BE2C (cell line): ENCODE measurements at places on chromosomes 1 and 21.

- DNase-seq, result no peak
Observed at GRCh38 chr1:241624935-241625334, 15.2 kb downstream of the CHML start.

GRCh38 chr1:107557095-107557494 lies 407.9 kb downstream of the VAV3 start:
- DNase-seq, result no peak

DNA sequence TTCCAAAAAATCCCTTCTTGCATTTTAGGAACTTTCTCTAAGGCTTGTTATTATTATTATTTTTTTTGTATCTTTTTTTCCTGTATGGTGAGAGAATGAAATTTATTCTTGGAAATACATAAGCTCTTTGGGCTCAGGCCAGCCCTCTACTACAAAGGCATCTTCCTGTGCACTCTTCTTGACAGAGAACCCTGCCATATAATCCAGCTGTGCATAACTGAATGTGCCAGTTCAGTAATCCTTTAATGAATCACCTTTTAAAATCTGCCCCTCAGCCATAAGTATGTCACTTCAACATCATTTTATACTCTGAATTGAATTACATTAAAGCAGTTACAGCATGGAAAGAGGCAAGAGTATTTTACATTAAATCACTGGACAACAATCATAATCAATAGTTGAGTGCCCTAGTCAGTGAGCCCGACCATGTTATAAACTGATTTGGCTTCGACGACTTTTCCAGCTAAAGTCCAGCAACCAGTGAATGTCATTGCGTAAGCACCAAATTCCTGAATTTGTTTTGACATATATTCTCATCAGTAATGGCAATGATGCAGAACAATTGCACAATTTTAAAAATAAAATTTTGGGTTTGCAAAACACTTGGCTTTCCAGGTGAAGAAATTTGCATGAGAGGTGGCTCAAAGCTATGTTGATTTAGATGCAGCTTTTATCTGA lies 59.2 kb upstream of the KCNK2 start:
- no peak for DNase-seq

GRCh38 chr1:18731591-18732235 lies 101.1 kb downstream of the PAX7 start:
- DNase-seq, result no peak

GRCh38 chr21:43278766-43279577 lies 110.2 kb downstream of the CRYAA start:
- peak; percentile 8 for DNase-seq

- no peak for DNase-seq
Observed at GRCh38 chr1:8699679-8700078, 117.8 kb downstream of the RERE start.

GRCh38 chr1:213973129-213973528 lies 14.6 kb upstream of the PROX1 start:
- no peak for DNase-seq

DNA sequence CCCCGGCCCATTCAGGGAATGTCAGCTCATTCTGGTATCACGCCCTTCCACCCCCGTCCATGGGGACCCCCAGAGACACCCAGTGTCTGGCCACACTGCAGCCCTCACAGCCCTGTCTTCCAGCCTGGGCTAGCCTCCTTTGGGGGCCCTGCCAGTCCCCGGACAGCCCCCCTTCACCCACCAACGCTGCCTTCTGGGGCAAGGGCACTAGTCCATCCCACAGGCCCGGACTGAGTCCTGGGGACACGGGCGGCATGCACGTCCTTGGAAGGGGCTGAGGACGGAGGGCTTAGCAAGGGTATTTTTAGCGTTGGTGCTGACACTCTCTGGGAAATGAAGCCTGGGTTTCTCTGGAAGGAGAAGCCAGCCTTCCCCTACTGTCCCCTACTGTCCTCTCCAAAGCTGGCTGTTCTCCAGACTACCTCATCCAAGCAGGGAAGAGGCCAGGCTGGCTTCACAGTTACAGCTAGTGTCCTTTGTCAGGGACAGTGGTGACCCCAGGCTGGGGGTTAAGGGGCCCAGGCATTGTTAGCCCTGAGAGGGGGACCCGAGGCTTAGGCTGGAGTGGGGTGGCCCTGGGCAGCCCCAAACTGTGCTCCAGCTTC lies 39.5 kb downstream of the COQ8A start:
- no peak for DNase-seq

GRCh38 chr1:241839369-241839979 lies 8.5 kb upstream of the EXO1 start:
- DNase-seq, result no peak

- DNase-seq, result peak; percentile 78
Observed at GRCh38 chr1:159936273-159936904, 9.0 kb downstream of the IGSF9 start.

DNA sequence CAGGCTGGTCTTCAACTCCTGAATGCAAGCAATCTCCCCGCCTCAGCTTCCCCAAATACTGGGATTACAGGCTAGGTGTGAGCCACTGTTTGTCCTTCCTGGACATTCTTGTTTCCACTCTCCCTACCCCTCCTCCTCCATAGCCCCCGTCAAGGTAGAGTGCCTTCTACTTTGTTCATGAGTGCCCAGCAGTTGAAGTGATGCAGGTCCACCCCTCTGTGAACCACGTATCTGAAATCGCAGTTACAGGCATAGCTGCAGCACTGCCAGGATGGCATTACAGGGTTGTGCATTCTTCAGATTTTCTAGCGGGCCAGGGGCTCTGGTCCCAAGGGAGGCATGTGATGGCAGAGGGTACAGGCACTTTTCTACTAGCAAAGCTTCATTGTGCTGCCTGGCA lies 7.4 kb upstream of the TLR5 start:
- DNase-seq, result no peak

DNA sequence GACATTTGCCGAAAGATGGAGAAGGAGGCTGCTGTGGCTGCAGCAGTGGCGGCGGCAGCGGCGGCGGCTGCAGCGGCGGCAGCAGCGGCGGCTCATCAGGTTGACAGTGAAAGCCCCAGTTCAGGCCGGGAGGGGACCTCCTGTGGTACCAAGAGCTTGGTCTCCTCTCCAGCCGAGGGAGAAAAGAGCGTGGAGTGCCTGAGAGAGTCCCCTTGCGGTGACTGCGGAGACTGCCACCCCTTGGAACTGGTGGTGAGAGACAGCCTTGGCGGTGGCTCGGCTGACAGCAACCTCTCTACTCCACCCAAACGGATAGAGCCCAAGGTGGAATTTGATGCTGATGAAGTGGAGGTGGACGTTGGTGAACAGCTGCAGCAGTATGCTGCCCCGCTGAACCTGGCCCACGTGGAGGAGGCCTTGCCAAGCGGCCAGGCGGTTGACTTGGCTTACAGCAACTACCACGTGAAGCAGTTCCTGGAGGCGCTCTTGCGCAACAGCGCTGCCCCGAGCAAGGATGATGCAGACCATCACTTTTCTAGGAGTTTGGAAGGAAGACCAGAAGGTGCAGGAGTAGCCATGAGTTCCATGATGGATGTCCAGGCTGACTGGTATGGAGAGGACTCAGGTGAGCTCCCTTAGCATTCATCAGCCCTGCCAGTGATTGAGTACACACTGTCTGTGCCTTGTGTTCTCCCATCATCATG lies 6.3 kb downstream of the ZBTB8B start:
- peak; percentile 73 for DNase-seq

DNA sequence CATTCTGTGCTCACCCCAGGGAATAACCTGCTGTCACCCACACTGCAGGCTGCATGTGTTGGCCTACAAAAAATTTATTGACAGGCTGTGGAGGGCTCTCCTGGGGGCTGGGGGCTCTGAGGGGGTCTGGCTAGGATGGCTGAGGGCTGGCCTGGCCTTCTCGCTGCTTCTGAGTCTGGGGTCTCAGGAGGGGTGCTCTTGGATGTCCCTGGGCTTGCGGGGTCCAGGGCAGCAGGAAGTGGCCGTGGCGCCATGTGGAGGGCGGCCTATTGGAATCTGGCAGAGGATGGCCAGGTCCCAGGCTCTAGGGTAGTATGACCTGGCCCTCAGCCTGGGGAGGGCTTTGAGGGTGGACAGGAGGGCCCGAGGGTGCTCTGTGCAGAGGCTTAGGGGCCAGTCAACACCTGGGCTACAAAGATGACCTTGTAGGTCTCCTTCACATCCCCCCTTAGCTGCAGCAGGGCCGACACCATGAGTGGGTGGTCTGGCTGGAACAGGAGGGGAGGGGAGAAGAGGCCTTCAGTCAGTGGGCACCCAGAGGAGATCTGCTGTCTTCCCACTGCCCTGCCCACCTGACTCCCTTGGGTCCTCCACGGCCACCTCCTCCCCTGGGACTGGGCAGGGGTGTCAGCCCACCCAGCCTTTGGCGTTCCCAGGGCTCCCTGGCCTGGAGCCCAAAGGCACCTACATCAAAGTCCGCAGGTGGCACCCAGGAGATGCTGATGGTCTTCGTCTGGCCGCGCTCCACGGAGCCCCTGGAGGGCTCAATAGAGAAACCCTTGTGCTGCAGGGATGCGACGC lies 3.0 kb upstream of the TMEM52 start:
- no peak for DNase-seq

- DNase-seq, result peak; percentile 60
Observed at GRCh38 chr1:154533952-154534844, 24.3 kb downstream of the UBE2Q1 start.

- DNase-seq, result no peak
Observed at GRCh38 chr1:87953121-87953520, 624.4 kb downstream of the LMO4 start.

DNA sequence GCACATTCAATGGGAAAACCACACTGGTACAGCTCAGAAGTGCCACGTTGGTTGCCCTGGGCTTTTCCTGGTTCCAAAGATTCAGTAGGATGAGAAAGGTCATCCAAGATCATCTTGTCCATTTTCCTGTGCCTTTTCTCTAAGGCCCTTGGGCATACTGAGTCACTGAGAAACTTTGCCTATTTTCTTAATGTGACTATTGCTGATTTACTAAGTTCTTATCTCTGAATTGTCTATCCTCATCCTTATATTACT lies 57.2 kb upstream of the HSD17B7 start:
- DNase-seq, result no peak

DNA sequence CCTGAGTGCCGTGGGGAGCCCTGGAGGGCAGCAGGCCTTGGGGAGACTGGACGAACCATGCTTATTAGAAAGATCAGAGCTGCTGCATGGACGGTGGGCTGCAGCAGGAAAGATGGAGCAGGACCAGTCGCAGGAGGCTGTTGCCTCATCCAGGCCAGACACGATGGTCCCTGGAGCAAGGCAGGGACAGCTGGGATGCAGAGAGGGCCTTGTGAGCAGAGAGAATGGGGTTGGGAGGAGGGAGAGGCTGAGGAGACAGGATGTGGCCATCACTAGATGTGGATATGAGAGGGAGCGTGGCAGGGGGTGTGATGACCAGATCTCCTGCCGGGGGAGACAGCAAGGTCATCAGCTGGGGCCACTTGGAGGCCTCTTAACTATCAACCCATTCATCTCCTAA lies 727.6 kb downstream of the PTPRU start:
- DNase-seq, result no peak

- peak; percentile 28 for DNase-seq
Observed at GRCh38 chr1:50091068-50091467, 17.7 kb upstream of the ELAVL4 start.

GRCh38 chr1:27507960-27508665 lies 18.1 kb upstream of the WASF2 start:
- DNase-seq, result no peak

- no peak for DNase-seq
Observed at GRCh38 chr1:157497987-157498735, 54.2 kb downstream of the FCRL5 start.

DNA sequence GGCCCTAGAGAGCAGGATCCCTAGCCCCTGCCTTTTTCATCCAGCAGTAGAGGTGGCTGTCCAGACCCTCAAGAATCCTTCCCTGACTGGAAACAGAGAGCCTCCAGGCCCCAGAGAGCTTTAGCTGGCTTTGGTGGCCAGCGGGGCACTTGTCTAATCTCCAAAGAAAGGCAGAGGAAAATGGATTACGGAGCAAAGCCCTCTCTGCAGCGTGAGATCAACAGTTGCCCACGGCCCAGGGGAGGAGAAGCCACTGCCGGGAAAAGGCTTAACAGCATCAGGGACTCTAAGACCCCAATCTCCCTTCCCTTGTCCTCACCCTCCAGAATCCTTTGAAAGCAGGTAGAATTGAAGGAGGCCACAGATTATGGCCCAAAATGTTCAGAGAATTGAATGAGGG lies 35.8 kb upstream of the GRIK3 start:
- no peak for DNase-seq

GRCh38 chr1:222781251-222781650 lies 33.6 kb upstream of the DISP1 start:
- no peak for DNase-seq

DNA sequence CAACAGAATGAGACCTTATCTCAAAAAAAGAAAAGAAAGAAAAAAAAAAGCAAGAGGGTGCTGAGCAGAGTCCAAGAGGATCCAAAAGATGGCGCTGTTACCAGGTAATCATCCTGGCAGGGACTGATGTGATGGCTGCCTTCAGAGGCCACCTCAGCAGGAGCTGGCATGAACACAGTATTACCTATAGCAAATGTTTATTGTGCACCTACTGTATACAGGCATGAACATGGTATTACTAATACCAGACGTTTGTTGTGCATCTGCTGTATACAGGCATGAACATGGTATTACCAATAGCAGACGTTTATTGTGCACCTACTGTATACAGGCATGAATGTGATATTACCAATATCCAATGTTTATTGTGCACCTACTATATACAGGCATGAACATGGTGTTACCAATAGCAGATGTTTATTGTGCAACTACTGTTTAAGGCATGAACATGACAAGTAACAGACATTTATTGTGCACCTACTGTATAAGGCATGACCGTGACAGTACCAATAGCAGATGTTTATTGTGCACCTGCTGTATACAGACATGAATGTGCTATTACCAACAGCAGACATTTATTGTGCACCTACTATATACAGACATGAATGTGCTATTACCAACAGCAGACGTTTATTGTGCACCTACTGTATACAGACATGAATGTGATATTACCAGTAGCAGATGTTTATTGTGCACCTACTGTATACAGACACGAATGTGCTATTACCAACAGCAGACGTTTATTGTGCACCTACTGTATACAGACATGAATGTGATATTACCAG lies 115.1 kb upstream of the TMEM51 start:
- peak; percentile 15 for DNase-seq

GRCh38 chr1:25569597-25570396 lies 26.4 kb downstream of the LDLRAP1 start:
- DNase-seq, result no peak

DNA sequence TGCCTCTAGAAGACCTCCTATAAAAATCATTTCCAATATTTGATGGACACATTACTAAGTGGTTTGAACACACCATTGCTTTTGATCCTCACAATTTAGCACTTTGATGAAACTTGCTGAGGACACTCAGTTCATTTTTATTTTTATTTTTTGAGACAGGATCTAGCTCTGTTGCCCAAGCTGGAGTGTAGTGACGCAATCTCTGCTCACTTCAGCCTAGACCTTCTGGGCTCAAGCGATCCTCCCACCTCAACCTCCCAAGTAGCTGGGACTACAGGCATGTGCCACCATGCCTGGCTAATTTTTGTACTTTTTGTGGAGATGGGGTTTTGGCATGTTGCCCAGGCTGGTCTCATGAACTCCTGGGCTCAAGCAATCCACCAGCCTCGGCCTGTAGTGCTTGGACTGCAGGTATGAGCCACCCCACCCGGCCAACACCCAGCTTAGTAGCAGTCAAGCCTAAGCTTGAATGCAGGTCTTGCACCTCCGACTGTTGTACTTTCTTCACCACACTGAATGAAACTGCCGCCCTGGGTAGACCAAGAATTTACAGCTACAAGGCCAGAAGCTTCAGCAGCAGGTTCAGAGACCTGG lies 24.8 kb upstream of the ATP2B4 start:
- DNase-seq, result no peak

- DNase-seq, result no peak
Observed at GRCh38 chr1:66373157-66373591, 160.8 kb upstream of the SGIP1 start.

GRCh38 chr1:1161683-1162079 lies 12.0 kb upstream of the TTLL10 start:
- DNase-seq, result no peak
